Stimulated activated CD4-positive, alpha-beta T cell treated with anti-CD3 and anti-CD28 coated beads, Interleukin-4, amount 100 ng/mL, for 4 hours (primary cell): ENCODE measurements at places on chromosomes 7 and 10.

DNA sequence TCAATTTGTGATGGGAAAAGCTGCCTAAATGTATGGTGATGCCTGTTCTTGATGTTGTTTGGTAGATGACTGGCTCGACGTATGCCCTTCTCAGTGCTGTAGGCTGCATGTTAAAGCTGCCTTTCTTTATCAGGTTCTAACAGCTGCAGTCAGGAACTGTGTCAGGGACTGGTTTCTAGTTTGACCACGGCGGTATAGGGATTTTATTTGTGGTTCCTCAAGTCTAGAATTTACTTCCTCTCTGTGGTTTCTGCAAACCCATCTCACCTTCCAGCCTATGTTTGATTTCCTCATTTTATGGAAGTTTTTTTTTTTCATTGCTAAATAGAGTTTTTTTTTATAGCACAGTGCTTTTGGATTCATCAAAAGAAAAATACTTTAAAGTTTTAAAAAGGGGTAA is 26.5 kb downstream of the LMTK2 start:
- no peak for DNase-seq

GRCh38 chr10:44317856-44318255 is 67.0 kb downstream of the CXCL12 start:
- no peak for DNase-seq

- no peak for DNase-seq
Measured at GRCh38 chr10:22315455-22316285, 518 bp upstream of the COMMD3 start.

- no peak for DNase-seq
Measured at GRCh38 chr10:45585131-45585530, 87.4 kb downstream of the ZFAND4 start.

GRCh38 chr10:63758080-63758479 is 236.9 kb downstream of the REEP3 start:
- DNase-seq = no peak

DNA sequence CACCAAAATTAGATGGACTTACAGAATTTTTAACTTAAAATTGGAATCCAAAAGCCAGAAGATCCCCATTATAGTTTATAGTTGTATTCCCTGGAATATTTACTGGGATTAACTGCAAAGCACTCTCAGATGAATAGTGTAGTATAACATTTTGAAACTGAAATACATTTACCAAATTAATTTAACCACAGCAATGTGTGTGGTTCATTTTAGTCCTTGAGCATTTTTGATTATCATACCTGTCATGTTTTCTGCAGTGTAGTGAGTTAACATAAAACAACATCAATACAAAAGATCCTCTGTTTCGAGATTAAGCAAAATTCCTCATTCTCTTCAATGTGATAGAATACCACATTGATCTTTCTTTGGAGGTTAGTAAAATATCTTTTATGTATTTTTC is 3.7 kb downstream of the VIM start:
- DNase-seq = no peak

DNA sequence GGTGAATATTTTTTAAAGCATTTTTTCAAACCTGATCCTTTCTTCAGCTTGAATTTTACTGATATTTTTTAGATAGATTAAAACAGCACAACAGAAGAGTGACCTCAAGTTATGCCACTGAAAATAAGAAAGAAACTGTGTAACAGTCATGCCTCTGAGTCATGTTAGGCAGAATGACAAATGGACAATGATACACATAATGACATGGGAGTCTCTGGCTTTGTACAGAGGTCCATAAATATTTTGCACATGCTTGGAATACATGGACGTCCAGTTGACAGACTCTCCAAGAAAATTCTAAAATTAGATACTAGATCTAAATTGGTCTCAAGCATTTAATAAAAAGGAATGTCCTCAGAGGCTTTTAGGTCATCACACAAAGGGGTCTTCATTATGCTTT is 21.9 kb upstream of the SEMA3A start:
- no peak for DNase-seq

DNA sequence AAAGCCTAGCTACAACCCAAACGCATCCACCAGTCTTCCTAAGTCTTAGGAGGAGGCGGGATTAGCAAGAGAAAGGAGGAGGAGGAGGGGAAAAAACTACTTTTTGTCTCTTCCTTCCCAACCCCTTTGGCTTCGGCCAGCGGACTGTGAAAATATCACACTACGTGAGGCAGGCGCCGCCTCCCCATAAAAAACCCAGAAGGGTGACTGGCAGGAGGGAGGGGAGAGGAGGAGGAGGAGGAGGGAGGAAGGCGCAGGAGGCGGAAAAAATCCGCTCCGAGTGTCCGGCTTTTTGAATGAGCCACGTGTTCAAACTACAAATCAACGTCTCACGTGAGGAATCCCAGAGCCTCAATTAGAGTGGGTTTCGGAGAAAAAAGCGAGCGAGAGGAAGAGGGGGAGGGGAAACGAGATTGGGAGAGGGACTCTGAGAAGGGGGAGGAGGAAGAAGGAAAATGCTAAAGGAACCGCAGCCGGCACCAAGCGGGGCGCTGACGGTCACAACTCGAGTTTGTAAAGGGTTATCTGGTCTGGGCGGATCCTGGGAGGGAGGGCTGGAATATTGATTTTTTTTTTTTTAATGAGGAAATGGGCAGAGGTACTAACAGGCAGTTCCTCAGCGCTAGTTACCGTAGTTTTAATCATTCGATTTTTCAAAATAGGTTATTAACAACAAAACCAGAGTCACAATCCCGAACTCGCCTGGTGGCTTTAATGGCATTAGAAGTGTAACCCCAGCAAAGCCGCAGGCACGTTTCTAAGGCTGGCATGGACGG is at the start of gene IGF2BP3:
Gene IGF2BP3, minus strand, starts transcription at position 162 of the 776 bp plus-strand sequence. CDS start 381 bp downstream, outside the sequence.
- DNase-seq = peak; percentile 11
